ENCODE measurements at places on chromosomes 2 and 18.

DNA sequence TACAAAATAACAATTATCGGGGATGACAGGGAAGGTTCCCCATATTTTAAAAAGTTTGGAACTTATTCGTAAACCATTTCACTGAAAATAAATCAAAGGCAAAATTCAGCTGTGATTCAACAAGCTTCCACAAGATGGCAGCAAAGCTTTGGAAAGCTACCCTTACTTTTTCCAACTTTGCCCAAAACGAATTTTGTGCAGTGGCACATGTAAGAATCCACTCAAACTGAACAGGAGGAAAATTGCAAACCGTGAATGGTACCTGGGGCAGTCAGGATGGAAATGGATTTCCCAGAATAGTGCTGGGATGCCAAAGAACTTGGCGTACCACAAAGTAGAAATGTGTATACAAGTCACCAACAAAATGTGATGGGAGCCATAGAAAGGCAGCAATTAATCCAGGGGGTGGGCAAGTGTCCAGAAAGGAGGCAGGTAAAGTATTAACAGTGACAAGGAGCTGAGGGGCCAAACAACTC is 10.7 kb downstream of the RPL31 start:
- no peak for DNase-seq

GRCh38 chr2:13821255-13821880 is 811.1 kb upstream of the LRATD1 start:
- no peak for DNase-seq

DNA sequence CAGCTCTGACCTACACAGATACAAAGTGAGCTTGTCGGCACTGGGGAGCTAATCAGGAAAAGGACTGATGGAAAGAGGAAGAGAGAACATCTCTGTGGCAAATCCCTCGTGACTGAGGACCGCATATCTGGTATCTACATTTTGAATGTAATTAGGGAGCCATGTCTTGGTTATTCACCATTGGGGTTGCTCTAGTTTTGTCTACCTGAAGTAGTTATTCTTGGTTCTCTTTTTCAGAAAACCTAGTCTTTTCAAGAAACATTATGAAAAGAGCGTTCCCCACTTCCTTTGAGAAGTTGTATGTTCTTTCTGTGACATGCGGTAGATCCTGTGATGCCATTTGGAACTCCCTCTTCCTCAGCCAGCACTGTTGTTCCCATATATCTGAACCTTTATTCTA is 104.4 kb downstream of the DOCK10 start:
- no peak for DNase-seq

GRCh38 chr18:56515522-56515921 is 122.9 kb downstream of the TXNL1 start:
- DNase-seq: no peak

GRCh38 chr2:71261534-71261933 is 34.6 kb upstream of the PAIP2B start:
- DNase-seq: no peak

GRCh38 chr2:225326969-225327368 is 72.5 kb upstream of the NYAP2 start:
- no peak for DNase-seq

DNA sequence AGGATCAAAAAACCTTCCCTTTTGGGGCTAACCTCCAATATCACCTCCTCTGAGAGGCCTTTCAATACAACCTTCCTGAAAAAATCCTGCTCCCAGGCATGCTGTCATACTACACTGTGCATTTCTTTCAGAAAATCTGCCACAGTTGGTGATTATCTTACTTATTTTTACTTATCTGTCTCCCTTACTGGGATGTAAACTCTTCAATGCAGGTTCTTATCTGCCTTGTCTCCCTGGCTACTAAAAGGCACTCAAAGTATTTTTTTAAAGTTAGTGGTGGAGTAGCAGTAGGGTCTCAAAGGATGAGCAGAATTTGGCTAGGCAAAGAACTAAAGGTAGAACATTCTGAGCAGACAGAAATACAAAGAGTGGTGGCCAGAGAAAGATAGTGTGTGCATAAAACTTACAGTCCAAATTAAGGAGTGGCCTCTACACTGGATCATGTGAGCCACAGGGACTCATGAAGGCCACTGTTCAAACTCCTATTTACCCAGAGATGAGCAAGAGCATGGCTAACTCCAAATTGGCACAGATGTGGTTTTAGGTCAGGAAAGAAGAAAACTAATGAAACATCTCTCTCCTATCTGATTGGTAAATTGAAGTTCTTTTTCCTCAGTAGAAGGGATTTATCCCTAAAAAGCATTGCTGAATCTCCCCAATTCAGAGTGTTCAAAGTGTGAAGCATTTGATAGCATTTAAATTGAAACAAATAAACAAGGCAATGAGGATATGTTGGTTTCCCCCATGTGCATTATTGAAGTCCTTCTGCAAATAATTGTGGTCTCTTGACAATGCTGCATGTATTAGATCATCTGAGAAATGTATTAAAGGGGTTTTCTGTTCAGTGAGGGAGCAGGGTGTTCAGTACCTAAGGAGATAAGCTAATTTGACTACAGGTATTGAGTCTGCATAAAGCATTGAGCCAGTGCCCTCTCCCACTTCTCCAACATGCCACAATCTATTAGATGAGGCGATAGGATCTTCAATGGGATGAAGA is 285.5 kb downstream of the MREG start:
- no peak for DNase-seq

DNA sequence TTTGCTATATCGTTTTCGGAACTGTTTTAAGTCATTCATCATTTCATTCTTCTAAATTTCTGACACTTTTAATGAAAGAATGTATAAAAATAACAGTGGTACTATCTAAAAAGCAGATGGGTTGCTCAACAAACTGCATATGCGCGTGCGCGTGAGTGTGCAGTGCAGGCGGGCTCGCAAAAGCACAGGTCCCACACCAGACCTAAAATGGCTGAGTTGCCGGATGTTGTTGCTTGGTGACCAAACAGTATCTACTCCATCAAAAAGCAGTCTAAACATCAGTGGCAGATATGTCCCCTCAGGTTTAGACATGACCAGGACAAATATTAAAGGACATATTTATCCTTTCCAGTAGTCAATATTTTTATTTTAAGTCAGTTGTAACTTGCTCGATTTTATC is 5.1 kb downstream of the NOL4 start:
- no peak for DNase-seq

- DNase-seq: no peak
Observed at GRCh38 chr2:28666496-28667184, 85.0 kb upstream of the PPP1CB start.

GRCh38 chr2:38492042-38492615 is 110.6 kb downstream of the HNRNPLL start:
- no peak for DNase-seq

- DNase-seq: no peak
Observed at GRCh38 chr2:37201766-37202165, 5.5 kb downstream of the CEBPZOS start.

DNA sequence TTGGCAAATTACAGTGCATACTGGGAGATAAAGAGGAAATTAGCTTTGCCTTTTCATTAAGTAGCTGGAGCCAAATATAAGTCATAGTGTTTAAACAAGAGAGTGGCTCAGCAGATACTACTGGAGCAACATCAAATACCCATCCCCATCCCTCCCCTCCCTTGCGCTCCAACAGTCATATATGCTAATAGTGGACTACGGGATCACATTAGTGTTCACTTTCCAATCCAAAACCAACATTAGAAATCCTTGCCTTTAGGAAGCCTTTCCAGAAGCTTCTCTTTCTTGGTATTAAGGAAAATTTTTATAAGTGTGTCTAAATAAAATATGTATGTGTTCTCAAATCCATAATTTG is 1669.3 kb downstream of the SUCLG1 start:
- no peak for DNase-seq
